Stimulated activated CD8-positive, alpha-beta memory T cell treated with anti-CD3 and anti-CD28 coated beads, Interleukin-4, amount 100 ng/mL, for 4 hours (primary cell): ENCODE measurements at places on chromosomes 3 and 15.

- no peak for DNase-seq
Measured at GRCh38 chr15:101038327-101039003, 119.3 kb downstream of the LRRK1 start.

DNA sequence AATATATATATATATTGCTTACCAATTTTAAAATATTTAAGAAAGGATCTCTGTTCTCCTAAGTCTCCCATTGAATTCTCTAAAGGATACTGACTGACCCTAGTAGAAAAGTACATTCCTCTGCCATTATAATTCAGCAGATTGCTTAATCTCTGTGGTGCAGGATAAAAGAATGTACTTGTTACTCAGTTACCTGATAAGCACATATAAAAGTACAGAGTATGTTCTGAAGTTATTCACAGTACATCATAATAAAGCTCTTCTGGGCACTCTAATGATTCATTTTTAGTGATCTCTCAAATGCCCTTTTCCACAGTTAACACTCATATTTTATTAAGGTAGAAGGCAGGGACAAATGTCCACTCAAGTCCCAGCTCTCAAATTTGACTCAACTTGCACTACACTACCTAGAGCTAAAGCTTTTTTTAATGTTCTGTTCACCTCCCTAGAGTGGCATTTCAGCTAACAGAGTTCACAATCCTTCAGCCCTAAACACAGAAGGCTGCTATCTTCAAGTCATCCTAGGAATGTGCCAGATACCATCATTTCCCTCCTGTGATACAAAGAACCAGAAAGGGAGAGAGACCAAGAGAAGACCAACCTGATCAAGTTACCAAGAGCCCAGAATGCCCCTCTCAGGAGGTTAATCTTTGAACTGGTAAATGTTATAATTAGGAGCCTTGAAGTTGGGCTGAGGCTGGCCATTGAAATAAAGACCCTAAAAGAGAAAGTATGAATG, 53.3 kb downstream of the MEIS2 start:
- no peak for DNase-seq

GRCh38 chr15:84600331-84600686, 500 bp upstream of the ZSCAN2 start:
- peak; percentile 20 for DNase-seq

DNA sequence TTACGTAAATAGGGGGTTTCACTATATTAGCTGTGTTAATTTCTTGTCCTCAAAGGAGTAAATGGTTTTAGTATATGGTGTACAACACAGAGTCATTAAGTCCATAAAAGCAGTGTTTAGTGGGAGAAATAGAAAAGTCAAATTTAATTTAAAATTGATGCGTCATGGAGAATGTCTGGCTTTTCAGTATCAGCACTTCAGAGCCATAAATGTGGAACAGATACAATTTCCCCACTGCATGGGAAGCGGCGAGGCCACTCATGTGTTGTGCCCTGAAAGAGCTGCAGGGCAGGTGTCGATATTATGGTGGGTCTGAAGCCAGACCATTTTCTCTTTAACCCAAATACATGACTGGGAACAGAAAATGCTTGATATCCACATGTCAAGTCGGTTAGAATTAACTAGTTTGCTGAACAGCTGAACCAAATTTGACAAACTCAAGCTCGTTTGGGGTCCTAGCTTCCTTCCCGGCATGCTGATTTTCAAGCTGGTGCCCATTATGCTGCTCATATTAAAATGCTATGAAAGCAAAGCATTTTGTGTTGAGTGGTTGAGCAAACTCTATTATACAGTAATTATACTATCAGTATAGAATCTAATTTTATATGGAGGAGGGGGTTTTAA, 364.6 kb upstream of the TBL1XR1 start:
- DNase-seq = no peak

DNA sequence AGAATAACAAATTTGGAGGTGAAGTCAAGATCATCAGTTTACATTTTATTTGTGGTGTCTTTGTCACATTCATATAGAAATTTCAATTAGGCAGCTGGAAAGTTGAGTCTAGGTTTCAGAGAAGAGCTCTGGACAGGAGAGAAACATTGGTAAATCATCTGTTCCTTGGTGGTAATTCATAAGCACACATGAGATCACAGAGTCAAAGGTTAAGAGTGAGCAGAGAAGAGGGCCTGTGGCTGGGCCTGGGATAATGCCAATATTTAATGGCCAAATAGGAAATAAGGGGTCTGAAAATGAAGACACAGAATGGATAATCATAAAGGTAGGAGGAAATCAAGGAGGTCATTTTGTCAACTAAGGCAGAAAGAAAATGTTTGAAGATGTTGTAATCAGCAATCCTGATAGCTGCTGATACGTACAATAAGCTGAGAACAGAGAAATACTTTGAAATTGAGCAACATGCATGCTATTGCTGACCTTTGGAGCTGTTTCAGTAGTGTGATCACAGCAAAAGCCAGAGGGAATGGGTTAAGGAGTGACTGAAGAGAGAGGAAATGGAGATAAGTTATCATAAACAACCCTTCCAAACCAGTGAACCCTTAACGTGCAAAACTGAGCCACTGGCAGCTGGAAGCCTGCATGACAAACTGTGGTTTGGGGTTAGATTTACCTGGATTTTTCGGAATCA, 692.8 kb downstream of the AGBL1 start:
- DNase-seq = no peak

- DNase-seq = no peak
Measured at GRCh38 chr3:137770066-137770834, 6.1 kb downstream of the SOX14 start.

GRCh38 chr3:171250444-171250843, 209.8 kb downstream of the TNIK start:
- no peak for DNase-seq

GRCh38 chr3:39150803-39151631, 2.4 kb downstream of the CSRNP1 start:
- peak; percentile 40 for DNase-seq

DNA sequence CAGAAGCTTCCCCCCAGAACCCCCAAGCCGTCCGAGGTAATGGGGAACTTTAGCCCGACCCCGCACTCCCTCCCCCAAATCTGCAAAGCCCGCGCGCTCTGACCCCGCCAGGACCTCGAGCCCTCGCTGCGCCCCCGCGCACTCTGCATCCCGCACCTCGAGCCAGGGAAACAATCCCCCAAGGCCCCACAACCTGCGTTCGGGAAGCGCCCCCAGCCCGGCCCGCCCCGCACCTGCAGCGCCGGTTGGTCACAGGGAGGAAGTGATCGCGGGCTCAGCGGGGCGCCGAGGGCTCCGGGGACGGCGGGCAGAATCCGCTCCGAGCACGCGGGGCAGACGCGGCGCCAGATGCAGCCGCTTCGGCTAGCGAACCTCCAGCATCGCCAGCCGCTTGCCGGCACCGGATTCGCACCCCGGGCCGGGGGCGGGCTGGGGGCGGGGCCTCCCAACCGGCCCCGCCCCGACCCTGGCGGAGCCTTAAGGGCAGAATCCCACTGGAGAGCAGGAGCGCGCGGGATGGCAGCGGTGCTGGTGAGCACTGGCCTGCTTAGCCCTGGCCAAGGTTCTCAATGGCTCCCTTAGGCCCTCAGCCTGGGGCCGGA, at the start of gene CAMKV:
TSS of gene CAMKV (minus strand) at position 382 of the 602 bp plus-strand sequence. CDS start 7,518 bp downstream, outside the sequence.
- no peak for DNase-seq

DNA sequence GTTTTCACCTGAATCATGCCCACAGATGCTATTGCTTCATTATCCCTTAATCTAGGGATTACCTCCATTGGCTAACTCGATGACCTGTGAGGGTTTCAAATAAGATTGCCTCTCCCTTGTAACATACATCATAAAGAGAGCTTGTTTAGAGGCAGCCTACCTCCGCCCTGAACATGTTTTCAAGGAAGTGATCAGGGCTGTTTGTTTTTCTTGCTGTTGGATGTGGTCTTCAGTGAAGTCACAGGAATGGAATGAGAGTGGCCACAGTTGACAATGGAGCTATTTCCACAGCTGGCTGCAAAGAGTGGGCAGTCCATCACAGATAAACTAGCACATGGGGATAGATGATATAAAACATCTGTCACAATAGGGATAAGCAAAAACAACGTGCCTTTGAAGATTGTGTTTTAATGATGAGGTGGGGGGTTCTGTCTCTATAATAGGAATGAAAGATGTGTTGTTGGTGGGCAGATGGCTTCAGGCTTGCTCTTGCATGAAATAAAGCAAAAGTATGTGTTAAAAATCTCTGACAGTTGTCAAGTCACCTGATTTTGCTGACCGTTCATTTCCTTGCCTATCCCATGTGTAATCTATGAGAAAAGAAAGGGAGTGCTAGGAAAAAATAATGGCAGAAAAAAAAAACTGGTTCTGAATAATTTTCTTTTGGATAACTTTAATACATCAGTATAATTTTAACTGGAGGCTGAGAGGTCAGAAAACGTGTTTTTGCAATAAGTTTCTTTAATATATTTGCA, 642.3 kb downstream of the RBMS3 start:
- no peak for DNase-seq

DNA sequence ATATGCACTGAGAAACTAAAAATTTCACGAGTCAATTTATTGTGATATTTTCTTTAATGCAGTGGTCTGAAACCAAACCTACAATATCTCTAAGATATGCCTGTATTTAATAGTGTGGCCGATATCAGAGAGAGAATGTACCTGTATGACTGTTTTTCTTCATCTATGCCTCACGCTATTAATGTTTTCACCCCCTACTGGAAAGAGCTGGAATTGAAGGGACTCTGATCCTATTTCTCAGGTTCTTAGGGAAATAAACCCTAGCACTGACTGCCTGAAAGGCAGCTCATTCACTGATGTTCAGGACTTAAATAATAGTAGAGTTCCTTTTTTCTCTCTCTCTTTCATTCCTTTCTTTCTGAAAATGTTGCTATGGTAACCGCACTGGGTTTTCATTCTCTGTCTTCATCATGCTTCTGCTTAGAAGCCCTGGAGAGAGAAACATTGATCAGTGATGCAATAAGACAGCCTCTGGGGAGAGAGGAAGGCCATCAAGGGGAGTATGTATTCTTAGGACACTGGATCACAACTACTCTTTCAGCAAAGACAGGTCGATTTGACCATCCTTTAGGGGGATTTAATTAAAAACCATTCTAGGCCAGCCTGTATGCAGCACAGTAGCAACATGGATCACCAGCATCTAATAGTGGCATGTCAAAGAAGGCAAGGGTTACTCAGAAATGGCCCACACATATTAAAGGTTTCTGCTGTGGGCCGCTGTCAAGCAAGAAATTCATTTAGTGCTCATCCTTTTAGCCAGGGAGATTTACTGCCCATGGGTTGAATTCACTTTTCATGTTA, 1135.7 kb downstream of the IGSF11 start:
- DNase-seq = no peak

GRCh38 chr3:125078951-125079674, 23.3 kb upstream of the HEG1 start:
- no peak for DNase-seq
